Fibroblast of pulmonary artery (primary cell): ENCODE measurements at places on chromosomes 16 and 17.

- DNase-seq = no peak
These were observed 8.1 kb downstream of the PNMT start for GRCh38 chr17:39676198-39676819.

DNA sequence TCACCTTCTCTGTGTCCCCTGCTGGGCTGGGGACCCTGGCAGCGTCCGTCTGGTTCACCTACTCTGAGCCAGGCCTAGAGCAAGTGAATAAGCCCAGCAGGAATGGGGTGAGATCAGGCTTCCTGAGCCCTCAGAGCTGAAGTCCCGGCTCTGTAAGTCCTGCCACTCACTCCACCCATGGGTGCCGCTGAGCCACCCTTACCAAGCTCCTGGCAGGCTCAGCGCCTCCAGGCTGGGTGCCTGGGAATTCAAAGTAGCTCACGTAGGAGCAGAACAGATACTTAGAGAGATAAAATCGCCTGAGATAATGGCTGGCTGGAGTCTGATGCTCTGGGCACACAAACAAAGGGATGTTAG is 9.8 kb upstream of the LASP1NB start:
- DNase-seq = no peak

GRCh38 chr16:70604407-70605282 is 41.7 kb upstream of the IL34 start:
- no peak for DNase-seq

DNA sequence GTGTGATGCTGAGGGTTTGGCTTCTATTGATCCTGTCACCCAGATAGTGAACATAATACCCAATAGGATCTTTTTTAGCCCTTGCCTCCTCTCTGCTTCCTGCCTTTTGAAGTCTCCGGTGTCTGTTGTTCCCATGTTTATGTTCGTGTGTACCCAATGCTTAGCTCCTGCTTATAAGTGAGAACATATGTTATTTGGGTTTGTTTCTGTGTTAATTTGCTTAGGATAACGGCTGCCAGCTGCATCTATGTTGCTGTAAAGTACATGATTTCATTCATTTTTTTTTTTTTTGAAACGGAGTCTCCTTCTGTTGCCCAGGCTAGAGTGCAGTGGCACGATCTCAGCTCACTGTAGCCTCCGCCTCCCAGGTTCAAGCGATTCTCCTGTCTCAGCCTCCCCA is 23.0 kb downstream of the DUS2 start:
- no peak for DNase-seq

- peak; percentile 92 for DNase-seq
These were observed 502.7 kb upstream of the HSBP1 start for GRCh38 chr16:83305092-83305491.

DNA sequence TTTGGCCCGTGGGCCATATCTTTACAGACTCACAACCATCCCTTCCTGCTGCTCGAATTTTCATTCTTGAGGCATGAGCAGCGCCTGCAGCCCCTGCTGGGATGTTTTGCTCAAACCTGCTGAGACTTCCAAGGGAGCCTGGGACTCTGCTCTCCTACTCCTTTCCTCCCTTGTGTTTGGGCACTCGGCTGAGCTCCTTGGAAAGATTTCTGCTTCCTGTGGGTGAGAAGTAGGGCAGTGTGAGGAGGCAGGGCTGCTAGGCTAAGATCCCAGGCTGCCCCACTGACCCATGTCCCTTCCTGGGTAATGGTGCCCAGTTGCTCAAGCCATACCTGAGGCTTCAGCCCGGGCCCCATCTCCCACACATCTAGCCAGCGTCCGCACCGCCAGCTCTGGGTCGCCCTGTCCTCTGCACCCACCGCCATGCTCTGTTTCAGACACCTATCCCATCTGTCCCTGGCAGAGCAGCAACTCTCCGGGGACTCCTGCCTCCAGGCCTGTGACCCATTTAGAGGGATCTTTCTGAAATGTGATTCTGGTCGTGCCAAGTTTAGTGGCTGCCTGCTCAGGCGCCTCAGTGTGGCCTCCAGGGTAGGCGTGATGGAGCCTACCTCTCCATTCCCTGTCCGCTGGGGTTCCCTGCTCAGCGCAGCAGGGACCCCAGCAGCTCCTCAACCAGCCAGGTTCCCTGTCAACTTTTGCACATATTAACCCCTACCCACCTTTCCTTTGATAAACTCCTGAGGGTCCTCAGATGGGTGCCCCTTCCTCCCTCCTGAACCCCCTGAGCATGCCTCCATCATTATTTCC is 190.1 kb downstream of the CCDC182 start:
- no peak for DNase-seq

- peak; percentile 73 for DNase-seq
These were observed 155.5 kb downstream of the ZNF423 start for GRCh38 chr16:49700251-49701064.

DNA sequence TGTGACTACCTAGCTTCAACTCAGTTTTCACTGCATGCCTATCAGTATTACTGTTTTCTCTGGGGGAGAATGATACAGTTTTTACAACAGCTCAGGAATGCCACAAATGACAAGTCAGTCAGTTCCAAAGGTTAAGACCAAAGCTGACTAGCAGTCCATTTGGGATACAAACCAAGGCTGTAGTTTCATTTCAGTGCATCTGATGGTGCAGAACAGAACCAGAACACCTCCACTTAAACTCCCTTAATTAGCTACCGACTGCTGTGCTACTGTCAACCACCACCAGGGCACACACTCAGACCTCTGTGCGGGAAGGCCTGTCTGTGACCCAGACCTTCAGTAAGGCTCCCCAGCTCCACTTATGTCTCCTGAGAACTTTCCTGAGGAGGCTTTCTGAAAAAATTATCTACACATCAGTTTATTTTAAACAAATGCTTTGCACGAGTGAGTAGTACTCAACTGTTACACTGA is 20.4 kb downstream of the NFE2L1 start:
- peak; percentile 39 for DNase-seq

DNA sequence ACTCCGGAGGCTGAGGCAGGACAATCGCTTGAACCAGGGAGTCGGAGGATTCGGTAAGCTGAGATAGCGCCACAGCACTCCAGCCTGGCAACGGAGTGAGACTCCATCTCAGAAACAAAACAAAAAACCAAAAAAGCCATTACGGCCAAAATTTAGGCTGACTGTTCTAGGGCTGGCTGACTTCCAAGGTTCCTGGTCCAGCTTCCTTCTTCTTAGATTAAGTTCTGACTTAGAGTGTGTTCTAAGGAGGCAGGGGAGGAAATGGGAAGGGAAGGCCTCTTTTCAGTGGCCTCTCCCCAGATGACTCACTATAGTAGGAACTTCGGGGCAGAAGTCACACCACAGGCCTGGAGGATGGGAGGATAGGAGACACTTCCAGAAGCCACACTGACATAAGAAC is 27.7 kb upstream of the CLEC18B start:
- DNase-seq = peak; percentile 97

- DNase-seq = no peak
These were observed 61.8 kb downstream of the KSR1 start for GRCh38 chr17:27518048-27518447.

- DNase-seq = no peak
These were observed 31.2 kb upstream of the AKTIP start for GRCh38 chr16:53534206-53534605.

DNA sequence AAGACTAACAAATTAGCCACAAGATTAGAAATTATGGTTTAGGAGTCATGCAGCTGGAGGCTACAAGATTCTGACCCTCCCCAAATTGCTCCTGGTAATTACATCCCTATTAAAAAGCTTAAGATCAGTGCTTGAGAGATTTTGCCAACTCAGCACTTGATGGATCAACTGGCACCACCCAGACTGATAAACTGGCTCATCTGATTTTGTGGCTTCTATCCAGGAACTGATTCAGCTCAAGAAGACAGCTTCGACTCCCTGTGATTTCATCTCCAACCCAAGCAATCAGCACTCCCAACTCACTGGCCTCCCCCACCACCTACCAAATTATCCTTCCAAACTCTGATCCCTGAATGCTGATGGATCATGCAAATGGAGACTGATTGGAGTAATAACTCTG is 94.8 kb downstream of the TNFRSF13B start:
- DNase-seq = no peak

- DNase-seq = no peak
These were observed 16.3 kb upstream of the GCSH start for GRCh38 chr16:81112453-81112852.

DNA sequence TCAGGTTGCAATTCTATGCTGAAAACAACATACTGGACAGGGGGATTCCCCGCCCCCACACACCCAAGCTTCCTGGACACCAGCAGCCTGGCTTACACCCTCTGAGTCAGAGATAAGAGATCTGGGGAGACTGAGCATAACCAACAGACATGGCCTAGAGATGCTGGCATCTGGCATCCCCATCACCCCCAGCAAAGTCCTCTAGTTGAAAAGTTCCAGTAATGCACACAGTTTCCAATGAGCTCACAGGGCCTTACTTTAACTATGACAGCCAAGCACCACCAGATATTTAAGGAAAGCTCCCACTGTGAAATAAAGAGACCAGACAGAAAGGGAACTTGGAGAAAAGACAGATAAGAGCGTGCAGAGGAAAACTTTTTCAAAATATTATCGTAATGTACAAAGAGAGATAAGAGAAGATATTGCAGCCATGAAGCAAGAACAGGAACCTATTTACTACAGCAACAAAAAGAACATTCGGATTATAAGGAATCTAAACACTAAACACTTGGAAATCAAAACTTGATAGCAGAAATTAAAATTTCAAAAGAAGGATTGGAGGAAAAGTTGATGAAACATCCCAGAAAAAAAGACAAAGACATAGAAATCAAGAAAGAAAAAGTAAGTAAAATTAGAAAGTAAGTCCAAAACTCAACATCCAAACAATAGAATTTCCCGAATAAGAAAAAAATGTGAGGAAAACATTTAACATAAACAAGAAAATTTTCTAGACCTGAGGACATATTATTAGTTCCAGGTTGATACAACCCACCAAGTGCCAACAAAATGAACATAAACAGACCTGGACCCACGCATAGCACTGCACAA is 17.2 kb upstream of the ALOX15 start:
- DNase-seq = peak; percentile 77

DNA sequence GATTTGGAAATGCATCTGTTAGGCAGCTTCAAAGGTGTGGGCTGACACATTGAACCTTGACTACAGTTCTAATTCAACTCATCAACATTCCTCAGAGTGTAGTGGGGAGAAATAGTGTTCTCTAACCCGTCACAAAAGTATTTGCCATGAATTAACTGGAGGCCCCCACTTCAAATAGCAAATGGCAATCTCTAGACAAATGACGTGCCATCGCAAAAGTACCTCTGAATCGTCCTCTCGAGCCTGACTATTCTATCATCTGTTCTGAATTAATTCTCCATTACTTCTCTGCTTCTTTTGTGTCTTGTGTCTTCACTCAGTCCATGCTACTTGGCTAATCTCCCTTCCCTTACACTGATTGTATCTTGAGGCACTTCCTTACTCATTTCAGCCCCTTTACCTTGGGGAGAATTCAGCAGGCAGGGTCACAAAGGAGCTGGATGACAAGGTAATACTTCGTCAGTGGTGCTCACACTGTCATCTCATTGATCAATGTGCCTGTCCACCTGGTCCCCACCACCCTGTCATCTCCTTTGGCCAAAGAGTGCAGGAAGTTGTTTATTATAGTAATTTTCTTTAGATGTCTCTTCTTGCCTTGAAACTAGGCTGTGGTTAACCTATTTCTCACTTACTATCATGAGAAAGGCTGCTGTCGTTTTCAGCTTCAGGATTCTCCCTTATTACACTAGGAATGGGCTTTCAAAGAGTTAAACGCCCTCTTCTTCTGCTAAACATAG is 108.4 kb downstream of the SYCE1L start:
- DNase-seq = no peak

DNA sequence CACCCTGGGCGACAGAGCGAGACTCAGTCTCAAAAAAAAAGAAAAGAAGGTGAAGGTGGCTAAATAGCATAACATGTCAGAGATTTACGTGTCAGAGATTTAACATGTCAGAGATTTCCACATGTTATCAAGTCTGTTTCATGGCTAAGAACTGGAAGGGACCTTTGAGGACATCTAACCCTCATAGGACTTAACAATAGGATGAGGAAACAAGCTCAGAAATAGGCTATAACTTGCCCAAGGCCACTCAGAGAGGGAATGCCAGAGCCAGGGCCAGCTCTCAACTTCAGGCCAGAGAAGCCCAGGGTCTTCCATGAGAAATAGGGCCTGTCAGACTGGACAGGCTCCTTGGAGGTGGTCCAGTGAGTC is 26.8 kb upstream of the ZNF629 start:
- DNase-seq = no peak

DNA sequence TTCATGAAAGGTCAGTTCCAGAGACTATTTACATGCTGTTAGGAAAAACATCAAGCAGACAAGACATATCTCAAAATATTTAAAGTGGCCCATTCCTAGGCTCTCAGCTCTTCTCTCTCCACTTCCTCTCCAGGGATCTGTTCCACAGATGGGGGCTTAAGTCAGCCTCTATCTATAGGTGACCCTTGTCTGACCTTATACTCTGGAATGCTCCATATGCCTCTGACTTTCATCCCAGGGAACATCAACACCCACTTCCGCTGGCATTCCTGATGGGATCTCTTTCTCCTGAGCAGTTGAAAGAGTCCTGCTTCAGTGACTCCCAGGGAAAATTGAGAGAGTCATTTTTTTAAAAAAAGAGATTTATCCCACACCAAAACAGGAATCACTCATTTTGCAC is 11.5 kb upstream of the WIPI1 start:
- peak; percentile 26 for DNase-seq

DNA sequence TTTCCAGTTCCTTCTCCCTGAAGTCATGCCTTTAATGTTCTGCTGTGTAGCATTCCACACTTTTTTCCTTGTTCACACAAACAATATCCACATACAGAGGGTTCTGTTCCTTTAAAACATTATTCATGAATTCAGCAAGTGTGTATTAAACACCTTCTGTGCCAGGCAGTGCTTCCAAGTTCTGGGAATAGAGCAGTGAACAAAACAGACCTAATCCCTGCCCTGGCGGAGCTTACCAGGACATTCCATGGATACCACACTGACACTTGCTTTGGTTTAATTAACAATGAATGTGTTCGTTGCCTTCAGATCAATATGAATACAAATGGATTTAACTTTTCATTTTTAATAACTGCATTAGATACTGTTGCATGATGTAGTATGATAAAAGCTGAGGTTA is 57.9 kb upstream of the CLEC19A start:
- no peak for DNase-seq

GRCh38 chr16:29025218-29025617 is 40.4 kb downstream of the LAT start:
- no peak for DNase-seq
